ENCODE measurements at places on chromosomes 7 and 10.

- DNase-seq, result no peak
These were observed 5.8 kb upstream of the FAM3C start for GRCh38 chr7:121401896-121402295.

GRCh38 chr7:131488361-131488760 lies 68.1 kb downstream of the PODXL start:
- no peak for DNase-seq

- DNase-seq, result no peak
These were observed 1.3 kb downstream of the SNX10 start for GRCh38 chr7:26292768-26293560.

GRCh38 chr10:110512461-110513187 lies 14.9 kb downstream of the DUSP5 start:
- peak; percentile 70 for DNase-seq

DNA sequence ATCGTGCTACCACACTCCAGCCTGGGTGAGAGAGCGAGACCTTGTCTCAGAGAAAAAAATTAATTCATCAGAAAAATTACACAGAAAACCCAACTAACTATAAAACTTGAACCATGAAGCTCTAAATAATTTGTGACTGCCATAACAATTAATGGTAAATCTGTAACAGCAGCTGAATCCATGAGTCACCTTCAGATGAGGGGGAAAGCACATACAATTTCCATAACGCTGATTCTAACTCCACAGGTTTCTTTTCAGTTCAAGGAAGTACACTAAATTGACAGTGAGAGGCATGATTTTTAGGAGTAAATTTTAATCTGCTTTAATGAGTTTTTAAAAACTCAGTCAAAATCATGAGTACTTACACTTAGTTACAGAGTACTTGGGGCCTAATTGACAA lies 120.1 kb upstream of the NOBOX start:
- DNase-seq, result no peak

GRCh38 chr10:17427201-17427600 lies 27.2 kb downstream of the ST8SIA6 start:
- no peak for DNase-seq

GRCh38 chr7:13802651-13803050 lies 186.8 kb downstream of the ETV1 start:
- DNase-seq, result no peak

- DNase-seq, result peak; percentile 79
These were observed 17.6 kb downstream of the ZDHHC16 start for GRCh38 chr10:97463363-97464132.

DNA sequence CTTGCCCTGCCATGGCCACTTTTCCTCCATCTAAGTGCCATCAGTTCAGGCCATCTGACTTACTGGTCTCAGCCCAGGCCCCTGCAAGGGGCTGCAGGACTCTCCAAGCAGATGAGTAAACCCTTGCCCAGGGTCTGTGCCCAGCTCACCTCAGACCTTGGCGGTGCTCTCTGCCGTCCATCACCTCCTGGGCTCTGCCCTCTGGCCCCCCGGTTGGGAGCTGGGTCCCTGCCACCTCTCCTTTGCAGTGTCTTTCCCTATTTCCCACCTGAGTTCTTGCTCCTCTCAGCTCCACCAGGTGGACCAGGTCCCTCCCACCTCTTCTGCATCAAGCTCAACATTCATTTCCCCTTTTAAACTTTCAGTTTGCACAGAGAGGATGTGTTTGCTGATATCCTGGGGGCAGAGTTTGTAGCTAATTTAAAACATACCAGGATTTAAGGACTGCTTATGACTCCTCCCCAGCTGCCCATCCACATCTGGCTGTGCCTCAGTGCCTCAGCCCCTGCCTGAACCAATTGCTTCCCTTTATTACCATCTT lies 135.5 kb downstream of the SLIT1 start:
- no peak for DNase-seq
